Fibroblast of skin of right biceps (primary cell): ENCODE measurements at places on chromosomes 1 and 21.
A peak's percentile ranks its signal among the peaks of the same experiment; 100 is the strongest.

GRCh38 chr1:3034728-3035562 is 13.7 kb downstream of the ACTRT2 start:
- DNase-seq = no peak

- peak; percentile 31 for DNase-seq
Observed at GRCh38 chr1:88655685-88656299, 28.3 kb upstream of the PKN2 start.

DNA sequence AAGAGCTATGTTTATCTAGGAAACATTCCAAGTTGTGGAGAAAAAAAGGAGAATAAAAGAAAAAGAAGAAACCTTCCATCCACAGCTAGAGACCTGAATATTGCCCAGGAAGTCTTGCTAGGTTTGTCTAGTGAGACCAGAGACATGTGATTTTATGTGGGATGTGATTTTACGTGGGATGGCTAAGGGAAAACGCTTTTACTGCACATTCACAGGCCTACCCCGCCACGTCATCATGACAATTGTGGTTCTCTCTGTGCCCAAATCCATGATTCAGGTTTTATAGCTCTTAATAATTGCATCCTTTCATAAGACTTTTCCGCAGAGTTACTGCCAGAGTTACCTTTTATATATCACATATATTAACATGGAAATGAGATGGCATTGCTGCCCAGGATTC is 86.4 kb upstream of the SSX2IP start:
- DNase-seq = no peak

DNA sequence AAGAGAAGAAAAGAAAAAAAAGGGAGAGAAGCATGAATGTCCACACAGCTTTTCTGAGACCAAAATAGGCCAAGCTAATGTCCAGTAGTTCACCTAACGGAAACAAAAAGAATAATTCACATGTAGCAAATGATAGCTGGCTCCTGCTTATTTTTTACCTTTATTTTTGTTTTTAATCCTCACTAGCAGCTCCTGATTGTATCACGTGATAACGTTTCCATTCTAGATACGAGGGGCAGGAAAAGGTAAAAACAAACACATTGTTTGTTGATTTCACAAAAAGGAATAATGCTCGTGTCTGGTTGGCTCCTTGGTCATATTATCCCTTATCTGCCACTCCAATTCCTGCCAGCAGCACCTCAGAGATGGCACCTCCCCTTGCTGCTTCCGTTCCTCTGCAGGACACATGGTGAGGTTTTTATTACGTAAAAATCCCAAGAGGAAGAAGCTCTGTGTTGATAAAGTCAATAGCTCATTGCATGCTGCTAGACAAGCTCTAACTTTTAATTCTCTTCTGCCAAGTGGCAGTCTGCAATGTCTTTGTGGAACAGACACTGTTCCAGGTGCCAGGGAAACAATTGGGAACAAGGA is 201.7 kb downstream of the CRB1 start:
- DNase-seq = no peak

- no peak for DNase-seq
Observed at GRCh38 chr1:62327360-62328055, 8.3 kb upstream of the KANK4 start.

- no peak for DNase-seq
Observed at GRCh38 chr1:196105901-196106300, 502.3 kb downstream of the KCNT2 start.

GRCh38 chr1:151509350-151510019 is 1.7 kb upstream of the CGN start:
- DNase-seq = no peak

GRCh38 chr1:225480825-225481434 is 53.1 kb upstream of the LBR start:
- no peak for DNase-seq

- DNase-seq = no peak
Observed at GRCh38 chr1:245934409-245934808, 572.7 kb downstream of the SMYD3 start.

- DNase-seq = peak; percentile 71
Observed at GRCh38 chr1:97562081-97562480, 358.8 kb downstream of the DPYD start.

DNA sequence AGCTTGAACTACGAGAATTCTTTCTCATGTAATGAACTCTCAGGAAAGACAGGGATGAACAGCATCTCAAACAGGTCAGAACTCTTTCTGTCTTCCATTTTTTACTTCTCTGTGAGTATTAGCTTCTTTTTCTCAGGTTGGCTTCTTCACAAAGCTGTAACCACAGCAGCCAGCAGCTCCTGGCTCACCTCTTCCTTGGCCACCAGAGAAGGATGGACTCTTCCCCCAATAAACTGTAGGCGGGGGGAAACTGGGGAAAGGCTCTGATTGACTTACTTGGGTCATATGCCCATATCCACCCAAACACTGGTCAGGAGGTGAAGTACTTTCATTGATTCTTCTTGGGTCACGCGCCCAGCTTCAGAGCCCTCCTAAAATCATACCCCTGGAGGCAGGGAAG is 14.4 kb upstream of the ENAH start:
- no peak for DNase-seq

GRCh38 chr1:6868660-6869380 is 83.6 kb downstream of the CAMTA1 start:
- no peak for DNase-seq

DNA sequence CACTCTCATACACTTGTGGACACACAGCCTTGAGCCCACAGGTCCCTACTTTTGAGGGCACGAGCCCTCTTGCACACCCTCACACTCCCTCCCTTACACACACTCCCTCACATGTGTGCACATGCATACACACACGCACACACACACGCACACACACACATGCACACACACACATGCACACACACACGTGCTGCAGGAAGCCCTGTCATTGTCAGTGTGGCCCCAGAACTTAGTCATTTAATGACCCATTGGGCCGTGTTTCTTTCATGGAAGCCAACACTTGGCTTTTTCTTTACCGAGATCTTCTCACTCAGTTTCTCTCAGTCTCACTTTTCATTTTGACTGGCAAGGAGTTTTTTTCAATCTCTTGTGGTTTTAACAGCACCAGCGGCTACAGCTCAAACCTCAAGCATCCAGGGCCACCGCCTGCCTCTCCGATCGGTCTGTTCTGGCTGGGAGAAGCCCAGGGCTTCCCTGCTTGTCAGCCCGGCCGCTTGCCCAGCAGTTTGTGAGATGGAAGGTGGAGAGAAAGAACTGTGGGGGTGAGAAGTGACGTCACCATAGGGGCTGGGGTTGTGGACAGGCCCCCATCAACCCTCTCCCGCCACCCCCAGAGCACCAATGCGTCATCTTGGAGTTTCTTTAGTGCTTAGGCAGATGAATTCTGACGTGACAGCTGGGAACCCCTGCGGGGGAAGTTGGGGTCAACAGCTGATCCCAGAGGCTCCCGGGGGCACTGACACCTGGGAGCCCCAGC is 15.8 kb upstream of the TNFRSF8 start:
- peak; percentile 36 for DNase-seq

- DNase-seq = no peak
Observed at GRCh38 chr1:43933386-43934100, at the start of gene ARTN. ARTN (plus strand) TSS chr1:43933801; CDS start chr1:43935657, 1,856 bp downstream.

DNA sequence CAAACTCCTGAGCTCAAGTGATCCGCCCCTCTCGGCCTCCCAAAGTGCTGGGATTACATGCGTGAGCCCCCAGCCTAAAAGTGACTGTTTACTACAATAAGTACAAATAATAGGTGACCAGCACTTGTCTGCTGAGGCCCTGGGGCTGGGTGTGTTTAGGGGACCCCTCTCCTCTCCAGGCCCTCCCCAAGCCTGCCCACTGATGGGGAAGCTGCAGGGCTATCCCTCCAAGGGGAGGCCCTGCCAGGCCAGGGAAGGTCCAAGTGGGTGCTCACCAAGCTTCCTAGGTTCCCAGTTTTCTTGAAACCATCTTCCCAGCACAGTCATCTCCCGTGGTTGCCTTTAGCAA is 60.7 kb downstream of the H3-3A start:
- no peak for DNase-seq

DNA sequence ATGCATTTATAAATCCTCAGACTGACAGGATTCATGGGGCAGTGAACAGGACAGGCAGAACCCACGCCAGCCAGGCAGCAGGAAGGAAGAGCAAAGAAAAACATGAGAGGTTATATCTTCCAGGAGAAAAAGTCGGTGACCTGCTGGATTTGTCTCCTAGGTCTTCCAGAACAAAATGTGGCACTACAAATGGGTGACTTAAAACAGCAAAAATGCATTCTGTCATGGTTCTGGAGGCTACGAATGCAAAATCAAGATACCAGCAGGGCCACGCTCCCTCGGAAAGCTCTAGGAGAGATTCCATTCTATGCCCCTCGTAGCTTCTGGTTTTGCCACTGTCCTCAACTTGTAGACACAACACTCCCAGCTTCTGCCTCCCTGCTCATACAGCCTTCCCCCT is 63.4 kb downstream of the PSMG1 start:
- DNase-seq = no peak

- no peak for DNase-seq
Observed at GRCh38 chr1:154962156-154962749, 671 bp upstream of the PYGO2 start.

DNA sequence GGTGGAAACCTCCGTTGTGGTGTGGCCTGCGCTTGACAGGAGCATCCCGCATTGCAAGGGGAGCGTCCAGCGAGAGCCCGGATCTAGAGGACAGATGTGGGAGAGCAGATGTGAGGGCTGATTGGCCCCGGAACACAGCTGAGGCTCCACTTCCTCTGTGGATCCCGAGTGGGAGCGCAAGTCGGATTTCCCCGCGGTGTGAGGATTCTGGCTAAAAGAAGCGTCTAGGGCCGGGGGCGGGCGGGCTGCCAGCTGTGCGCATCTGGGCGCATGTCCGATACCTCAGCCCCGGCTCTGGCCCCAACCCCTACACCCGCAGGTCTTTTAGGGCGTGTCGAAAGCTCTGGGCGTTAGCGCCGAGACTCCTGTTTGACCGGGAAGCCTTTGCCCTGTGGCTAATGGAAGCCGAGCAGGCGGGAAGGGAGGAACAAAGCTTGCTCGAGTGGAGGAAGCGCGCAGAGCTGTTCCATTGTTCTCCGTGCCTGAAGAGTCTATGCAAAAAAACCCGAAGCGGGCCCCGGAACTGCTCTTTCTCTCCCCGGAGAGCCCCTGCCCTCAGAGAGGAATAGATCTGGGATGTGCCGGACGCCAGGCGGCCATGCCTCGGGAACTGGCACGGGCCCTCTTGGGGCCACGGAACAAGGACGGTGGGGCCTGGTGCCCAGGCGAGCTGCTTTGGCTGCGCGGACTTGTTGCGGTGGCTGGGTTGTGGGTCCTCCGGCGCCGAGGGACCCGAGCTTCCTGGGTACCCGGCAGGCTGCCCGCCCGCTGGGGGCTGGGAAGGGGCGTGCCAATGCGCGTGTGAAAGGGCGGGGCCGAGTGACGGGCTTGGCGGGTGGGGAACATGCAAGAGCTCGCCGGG is 111.1 kb downstream of the NAV1 start:
- DNase-seq = peak; percentile 77

GRCh38 chr1:16093611-16094010 is 20.2 kb upstream of the FAM131C start:
- no peak for DNase-seq

GRCh38 chr1:156838972-156839371 is 19.9 kb downstream of the INSRR start:
- no peak for DNase-seq

GRCh38 chr1:232591344-232591743 is 38.6 kb downstream of the SIPA1L2 start:
- no peak for DNase-seq

- no peak for DNase-seq
Observed at GRCh38 chr1:38360807-38361206, 314.2 kb upstream of the POU3F1 start.

DNA sequence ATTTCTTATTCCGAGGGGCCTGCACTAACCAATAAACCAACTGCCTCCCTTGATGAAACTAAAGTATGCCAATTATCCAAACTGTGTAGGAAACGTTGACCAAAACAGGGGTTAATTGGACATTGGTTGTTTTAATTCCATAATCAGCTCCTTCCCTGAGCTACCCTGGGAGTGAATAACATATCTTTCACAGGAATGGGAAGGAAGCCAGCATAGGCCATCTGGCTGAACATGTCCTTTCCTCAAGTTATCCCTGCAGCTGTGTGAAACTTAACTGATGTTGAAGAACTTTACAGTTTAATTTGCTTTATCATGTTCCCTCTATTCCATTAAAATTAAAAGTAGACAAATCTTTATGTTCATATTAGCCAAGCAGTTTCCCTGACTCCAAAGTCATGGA is 75.4 kb downstream of the NRIP1 start:
- peak; percentile 45 for DNase-seq

DNA sequence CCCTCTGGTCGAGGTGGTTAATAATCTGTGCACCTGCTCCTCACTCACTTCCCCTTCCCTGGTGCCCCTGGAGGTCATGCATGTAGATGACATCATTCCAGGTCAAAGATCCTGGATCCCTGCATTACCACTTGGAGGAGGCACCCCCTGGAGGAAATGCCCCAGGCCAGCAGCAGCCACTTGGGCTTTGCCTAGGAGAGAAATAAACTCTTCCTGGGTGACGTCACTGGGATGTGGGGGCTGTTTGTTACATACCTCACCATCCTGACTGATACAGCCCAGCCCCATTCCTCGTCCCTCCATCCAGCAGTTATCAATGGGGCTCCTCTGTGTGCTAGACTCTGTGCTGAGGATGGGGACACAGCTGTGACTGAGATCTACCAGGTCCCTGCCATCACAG is 433.6 kb downstream of the PTPRU start:
- no peak for DNase-seq

DNA sequence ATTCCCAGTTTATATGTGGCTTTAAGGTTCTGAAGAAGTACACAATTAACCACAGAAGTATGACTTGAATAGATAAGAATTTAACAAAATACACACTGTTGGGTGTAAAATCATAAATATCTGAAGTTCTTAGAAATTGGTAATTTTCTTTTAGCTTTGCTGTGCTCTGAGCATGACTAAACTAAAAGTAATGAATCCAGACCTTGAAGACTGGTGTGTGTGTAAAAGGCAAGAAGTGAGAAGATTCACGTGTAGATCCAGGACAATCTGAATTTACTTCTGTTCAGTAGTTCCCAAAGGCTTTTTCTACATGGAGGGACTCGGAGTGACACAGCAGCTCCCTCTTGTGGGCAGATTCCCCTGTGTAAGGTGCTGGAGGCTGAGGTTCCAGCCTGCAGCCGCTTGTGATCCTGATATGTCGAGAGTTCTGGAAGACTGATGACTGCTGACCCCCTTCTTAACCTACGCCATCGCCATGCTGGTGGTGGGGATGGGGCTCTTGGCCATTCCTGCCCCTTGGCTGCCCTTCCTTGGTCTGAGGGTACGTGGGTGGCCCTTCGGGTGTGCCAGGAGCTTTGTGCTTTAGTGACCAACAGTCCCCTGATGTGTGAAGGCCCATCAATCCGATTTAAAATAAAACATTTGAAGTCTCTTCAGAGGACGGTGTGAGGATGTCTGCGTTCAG is 62.7 kb downstream of the ADARB1 start:
- peak; percentile 91 for DNase-seq

GRCh38 chr1:168627370-168627769 is 51.0 kb downstream of the XCL1 start:
- no peak for DNase-seq

- no peak for DNase-seq
Observed at GRCh38 chr1:222095606-222096475, 354.0 kb upstream of the DUSP10 start.

- DNase-seq = peak; percentile 83
Observed at GRCh38 chr1:170730438-170730837, 66.5 kb downstream of the PRRX1 start.

GRCh38 chr1:99621340-99621901 is 24.5 kb upstream of the PALMD start:
- peak; percentile 32 for DNase-seq
